ENCODE measurements at places on chromosomes 5 and 9.

- DNase-seq = no peak
Measured at GRCh38 chr5:16410338-16410737, 55.3 kb downstream of the ZNF622 start.

DNA sequence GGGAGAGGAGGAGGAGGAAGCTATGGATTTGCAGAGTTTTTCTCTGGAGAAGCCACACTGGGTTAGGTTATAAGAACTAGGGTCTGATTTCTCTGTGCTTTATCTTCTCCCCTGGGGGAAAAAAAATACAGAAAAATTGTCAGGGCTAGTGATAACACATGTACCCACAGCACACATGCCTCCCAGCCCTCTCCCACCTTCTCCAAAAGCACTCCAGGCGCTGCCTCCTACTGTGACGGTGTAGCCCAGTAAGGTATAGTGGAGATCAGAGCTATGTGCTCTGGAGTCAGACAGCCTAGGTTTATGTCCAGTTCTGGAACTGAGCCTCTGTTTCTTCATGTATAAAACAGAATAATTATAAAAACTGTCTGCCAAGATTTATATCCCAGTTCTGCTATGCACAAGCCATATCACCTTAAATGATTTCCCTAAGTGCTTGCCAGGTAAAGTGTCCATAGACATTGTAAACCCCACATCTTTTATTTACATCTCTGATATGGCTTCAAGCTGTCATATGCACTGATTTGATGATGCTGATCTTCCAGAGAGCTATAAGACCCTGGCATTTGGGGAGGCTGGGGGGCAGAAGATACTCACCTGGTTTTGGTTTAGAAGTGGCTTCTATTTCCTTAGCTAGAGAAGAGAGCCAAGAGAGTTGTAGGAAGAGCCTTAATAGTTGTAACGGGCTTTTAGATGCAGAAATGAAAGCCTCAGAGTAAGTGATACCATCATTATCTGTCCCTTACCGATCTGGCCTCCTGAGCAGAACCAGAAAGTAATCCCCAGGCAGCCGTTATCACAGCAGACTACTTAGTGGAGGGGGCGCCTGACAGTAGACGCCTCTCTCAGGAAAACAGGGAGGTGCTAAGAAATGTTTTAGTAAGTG, 7.6 kb downstream of the SLC1A3 start:
- DNase-seq = no peak

DNA sequence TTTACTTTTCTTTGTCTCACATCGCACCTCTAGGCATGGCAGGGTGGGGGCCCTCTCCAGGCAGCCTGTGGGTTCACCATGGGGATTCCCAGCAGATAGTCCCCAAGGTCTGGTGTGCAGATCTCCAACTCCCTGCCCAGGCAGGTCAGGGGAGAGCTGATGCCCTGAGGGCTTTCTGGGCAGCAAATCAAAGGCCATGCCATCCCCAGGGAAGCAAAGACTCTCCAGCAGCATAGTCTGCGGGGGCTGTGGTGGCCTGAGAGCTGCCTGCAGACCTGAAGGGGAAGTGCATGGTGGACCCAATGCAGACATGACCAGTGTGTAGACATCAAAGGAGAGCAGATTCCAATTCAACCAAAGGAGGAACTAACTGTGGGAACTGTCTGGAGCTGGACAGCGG, 7.7 kb downstream of the NEURL1B start:
- no peak for DNase-seq

- DNase-seq = no peak
Measured at GRCh38 chr9:122797316-122798063, 2.4 kb upstream of the OR1K1 start.

GRCh38 chr5:73605223-73606087, 20.5 kb upstream of the ARHGEF28 start:
- no peak for DNase-seq

GRCh38 chr9:128575469-128575868, 23.1 kb downstream of the SPTAN1 start:
- DNase-seq = no peak

GRCh38 chr5:158953929-158954534, 145.7 kb downstream of the EBF1 start:
- DNase-seq = no peak

DNA sequence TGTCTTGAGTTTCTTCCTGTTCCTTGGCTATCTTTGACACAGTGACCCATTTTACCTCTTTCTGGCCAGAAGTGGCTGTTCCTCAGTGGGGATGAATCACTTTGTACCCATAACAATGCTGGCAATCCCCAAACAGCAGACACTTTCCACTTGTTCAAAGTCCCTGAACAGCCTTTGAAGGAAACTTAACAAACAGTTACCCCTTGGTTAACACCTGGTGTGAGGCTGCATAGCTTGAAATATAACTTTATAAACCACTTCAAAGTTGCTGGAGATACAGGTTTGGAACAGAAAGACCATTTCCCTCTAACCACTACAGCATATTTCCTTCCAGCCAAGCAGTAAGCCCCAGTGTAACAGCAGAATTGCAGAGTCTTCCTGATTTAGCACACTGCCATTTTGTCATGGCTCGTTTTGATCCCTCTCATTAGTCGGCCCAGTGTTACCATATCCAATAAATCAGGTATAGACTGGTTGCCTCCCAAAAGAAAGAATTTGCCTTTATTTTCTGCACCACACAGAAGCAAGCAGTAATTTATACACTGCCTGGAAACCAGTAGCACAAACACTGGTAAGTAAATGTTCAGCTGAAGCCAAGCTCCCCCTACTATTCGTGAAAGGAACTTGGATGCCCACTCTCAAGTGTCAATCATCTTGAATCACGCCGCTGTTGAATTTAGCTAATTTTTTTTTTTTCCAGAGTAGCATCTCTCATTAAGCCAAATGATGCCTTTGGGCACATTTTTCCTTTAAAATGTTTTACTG, 225.9 kb downstream of the PIK3R1 start:
- no peak for DNase-seq

DNA sequence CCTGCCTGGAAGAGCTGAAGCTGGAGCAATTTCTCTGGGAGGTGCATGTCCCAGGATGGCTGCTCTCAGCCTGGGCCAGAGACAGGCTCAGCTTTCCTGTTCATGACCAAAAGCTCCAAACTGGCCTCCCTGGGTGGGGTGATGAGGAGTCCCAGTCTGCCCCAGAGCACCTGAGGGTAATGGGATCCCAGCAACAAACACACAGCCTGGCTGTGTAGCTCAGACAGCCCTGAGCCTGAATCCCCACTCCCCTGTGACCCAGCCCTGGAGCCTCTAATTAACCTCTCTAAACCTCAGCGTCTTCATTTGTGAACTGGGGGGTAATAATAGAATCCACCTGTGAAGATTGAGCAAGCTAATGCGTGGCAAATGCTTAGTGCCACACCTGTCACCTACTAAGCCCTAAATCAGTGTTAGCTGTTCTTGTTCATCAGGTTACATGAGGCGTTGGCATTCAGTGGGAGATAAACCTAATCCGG, 67.5 kb downstream of the HSPA4 start:
- DNase-seq = no peak

DNA sequence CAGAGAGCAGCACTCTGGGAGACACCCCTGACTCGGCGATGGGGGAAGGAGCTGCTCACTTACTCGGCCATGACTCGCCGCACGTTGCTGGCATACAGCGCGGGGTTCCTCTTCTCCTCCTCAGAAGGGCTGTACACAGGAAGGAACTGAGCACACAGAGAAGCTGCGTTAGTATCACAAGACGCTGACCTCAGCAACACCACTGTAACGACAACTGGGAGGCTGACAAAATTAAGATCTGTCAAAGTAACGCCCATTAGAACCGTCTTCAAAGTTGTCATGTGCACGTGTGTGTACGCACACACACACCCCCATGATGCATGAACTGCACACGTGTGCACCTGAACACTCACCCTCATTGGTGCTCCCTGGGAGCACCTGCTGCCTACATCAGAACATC, 32.1 kb upstream of the SLC6A3 start:
- DNase-seq = no peak

- DNase-seq = no peak
Measured at GRCh38 chr5:14250084-14250695, 107.0 kb downstream of the TRIO start.

DNA sequence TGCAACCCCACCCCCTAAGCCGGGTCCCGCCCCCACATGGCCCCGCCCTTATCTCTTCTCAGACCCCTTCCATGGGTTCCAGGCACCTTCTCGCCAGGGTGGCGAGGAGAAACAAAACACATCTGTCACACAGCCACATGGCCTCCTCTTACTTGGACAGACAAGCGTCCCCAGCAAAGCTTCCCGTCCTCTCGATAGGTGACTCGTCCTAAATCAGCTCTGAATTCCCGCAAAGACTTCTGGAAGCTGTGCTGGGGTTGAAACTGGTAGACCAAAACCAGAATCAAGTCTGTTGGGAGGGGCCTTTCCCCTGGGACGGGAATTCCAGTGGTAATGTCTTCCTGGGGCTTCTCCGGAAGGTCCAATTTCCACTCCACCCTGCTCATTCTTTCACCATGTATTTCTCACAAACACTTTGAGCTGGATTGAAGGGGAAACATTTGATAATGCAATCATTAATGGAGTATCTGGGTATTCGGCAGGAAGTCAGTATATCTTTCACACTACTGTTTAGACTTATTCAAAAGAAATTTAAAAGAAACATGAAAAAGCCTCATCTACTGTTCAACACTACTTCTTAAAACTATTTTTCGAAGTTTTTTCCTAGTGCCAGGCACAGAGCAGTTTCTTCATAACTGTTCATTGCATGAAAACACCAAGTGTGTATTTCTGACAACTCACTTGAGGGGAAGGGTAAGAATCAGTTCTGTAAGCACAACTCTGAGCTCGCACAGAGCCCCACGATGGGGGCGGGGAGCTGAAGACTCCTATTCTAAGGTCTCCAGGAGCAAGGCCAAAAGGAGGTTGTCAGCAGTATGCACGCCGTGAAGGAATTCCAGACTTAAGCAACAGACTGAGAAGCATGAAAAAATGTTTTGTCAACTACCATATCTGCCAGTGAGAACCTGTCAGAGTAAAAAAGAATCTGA, 644 bp upstream of the CTNNAL1 start:
- DNase-seq = no peak

GRCh38 chr5:153523831-153524230, 33.4 kb downstream of the GRIA1 start:
- no peak for DNase-seq

- no peak for DNase-seq
Measured at GRCh38 chr5:65868509-65868908, 57.9 kb upstream of the ERBIN start.

- DNase-seq = no peak
Measured at GRCh38 chr9:103992938-103993579, 101.0 kb upstream of the SMC2 start.

GRCh38 chr5:79507251-79508205, 6.4 kb downstream of the HOMER1 start:
- no peak for DNase-seq

GRCh38 chr9:109974143-109974917, 194.3 kb downstream of the PALM2AKAP2 start:
- DNase-seq = no peak

GRCh38 chr9:38278457-38278856, 114.0 kb upstream of the ALDH1B1 start:
- DNase-seq = no peak

DNA sequence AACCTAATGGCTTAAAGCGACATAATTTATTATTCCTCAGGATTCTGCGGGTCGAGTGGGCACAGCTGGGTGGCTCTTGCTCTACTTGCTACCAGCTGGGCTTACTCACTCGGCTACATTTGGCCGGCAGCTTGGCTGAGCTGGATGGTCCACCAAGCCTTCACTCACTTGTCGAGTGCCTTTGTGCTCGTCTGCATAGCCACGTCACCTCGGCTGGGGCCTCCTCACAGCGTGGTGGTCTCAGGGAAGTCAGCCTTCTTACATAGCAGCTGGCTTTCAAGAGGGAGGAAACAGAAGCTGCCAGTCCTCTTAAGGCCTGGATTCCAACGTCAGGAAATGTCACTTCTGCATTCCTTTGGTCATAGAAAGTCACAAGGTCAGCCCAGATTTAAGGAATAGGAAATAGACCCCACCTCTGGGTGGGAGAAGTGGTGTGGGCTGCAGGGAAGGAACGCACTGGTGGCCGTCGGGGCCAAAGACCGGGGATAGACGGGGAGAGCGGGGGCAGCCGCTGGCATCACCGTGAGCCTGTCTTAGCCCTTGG, 75.1 kb upstream of the RUFY1 start:
- no peak for DNase-seq

DNA sequence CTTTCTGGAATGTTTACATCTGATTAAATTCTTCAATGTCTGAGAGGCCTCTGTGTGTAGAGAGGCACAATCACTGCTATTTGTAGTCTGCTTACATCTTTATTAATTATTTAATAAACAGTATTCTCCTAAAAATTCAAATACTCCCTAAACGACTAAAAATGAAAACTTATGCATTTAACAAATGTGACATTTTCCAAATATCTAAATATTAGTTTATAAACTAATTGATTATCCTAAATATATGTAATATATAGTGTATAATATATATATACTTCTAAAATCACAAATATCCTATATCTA, 57.7 kb upstream of the ZBED3 start:
- no peak for DNase-seq

DNA sequence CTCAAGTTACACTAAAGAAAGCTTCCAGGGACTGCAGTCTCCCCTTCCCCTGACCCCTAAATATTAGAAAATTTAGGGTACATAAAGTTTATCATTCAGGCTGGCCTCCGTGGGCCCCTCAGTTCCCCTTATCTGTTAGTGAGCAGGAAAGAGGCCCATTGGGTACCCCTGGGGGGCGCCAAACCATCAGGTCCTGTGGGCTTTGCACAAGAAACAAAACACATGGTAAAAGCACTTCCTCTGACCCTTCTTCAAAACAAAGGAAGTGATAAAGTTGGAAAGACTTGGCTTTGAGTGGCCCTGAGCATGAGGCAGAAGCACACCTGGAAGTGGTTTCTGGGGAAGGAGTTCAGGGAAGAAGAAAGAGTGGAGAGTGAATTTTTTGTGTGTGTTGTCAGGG, 213.0 kb downstream of the SMARCA2 start:
- DNase-seq = no peak

GRCh38 chr5:143592648-143593047, 189.2 kb upstream of the NR3C1 start:
- DNase-seq = no peak

- DNase-seq = no peak
Measured at GRCh38 chr9:8823131-8823895, 1023.7 kb upstream of the DMAC1 start.

GRCh38 chr5:4630031-4630430, 510.1 kb upstream of the ADAMTS16 start:
- DNase-seq = no peak

- DNase-seq = no peak
Measured at GRCh38 chr9:98372077-98372836, 116.8 kb upstream of the TBC1D2 start.

- DNase-seq = peak; percentile 74
Measured at GRCh38 chr9:105842023-105842644, 147.8 kb downstream of the TMEM38B start.

GRCh38 chr9:124940521-124940893, 376 bp downstream of the GOLGA1 start:
- DNase-seq = peak; percentile 59
